A549 treated with CORT108297 at 1 μM for 4 hours (cell line): ENCODE measurements at places on chromosomes 11 and 22. TPM values are rescaled to one million over a fixed set of nuclear protein-coding genes. Genes with fewer than 3 reads are reported as not detected.

MYO18B gene
- 0.01 to 0.08 TPM (median 0.03 TPM) in 4 of 5 replicates, not detected in the other for total RNA-seq

DEUP1 gene
- not detected in 5 replicates for total RNA-seq

CD3E gene
- total RNA-seq = not detected in 5 replicates

ISX gene
- not detected in 5 replicates for total RNA-seq

GALNT18 gene
- total RNA-seq = 19.1 to 22.2 TPM (median 19.7 TPM) in 5 replicates

MN1 gene
- 2.3 to 4.1 TPM (median 2.9 TPM) in 5 replicates for total RNA-seq
